ENCODE measurements at places on chromosomes 5 and 9.

GRCh38 chr9:211557-211956, 3.1 kb upstream of the DOCK8 start:
- no peak for DNase-seq

DNA sequence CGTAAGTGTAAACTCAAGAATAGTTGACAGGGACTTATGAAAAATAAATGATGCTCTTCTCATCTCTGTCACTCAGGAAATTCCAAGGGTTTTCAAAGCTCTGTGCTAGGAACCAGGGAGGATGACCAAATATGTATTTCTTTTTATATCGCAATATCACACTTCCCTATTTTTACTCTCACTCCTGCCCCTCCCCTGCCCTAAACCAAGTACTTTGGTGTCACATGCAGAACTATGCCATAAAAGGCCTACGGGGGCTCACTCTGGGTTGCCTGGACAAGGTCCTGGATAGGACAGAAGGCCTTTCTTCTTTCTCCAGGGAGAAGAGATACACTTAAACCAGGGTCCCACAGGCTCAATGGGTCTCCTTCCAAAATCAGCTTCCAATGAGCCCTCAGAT, 8.3 kb upstream of the RETREG1 start:
- no peak for DNase-seq

- peak; percentile 8 for DNase-seq
These were observed 35.8 kb downstream of the GSN start for GRCh38 chr9:121303456-121304451.

DNA sequence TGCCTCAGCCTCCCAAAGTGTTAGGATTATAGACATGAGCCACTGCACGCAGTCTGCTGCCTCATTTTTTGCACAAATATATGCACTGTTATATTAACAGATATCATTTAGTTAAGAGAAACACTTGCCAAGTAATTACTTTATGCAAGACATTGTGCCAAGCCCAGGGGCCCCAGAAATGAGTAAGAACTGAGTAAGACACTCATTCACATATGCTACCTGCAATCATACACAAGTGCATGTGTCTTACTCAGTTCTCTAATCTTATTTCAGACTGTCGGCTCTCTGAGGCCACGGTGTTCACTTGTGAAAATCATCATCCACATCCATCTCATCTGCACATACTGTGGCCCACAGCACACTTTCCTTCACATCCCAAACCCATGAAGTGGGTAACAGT, 16.0 kb downstream of the TRAF1 start:
- DNase-seq = no peak

DNA sequence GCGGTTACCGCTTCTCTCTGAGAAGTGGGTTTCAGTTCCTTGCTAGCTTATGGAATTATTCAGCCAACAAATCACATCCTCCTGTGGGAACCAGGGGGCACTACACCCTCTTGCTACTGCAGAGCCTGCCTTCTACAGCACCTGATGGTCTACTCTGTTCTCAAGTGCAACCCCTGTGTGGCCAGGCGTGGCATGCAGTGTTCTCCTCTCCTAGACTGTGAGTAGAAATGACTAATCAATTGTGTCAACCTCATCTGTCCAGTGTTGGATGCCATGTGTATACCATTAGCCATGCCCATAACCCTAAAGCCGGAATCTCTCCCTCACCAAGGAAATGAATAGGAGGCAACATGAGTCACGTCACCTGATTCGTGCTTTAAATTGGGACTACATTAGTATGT, 117.2 kb upstream of the LIFR start:
- no peak for DNase-seq

GRCh38 chr9:7778851-7779600, 20.6 kb downstream of the DMAC1 start:
- no peak for DNase-seq

GRCh38 chr5:132688536-132689339, 14.9 kb downstream of the IL4 start:
- DNase-seq = no peak

- DNase-seq = peak; percentile 26
These were observed 15.7 kb downstream of the NACC2 start for GRCh38 chr9:136079211-136079915.

GRCh38 chr9:1083325-1083913, 33.3 kb downstream of the DMRT2 start:
- peak; percentile 72 for DNase-seq

GRCh38 chr9:347667-348292, 133.1 kb downstream of the DOCK8 start:
- no peak for DNase-seq

DNA sequence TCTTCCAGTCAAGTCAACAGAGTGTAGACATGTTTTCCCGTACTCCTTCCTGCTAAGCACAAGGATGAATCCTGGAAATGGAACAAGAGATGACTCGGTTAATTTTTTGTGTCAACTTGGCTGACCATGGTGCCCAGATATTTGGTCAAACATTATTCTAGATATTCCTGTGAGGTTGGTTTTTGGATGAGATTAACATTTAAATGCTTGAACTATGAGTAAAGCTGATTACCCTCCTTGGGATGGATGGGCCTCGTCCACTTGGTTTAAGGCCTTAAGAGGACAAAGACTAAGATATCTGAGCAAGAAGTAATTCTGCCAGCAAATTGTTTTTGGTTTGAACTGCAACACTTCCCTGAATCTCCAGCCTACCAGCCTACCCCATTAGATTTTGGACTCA, 338.1 kb upstream of the MSX2 start:
- DNase-seq = no peak

DNA sequence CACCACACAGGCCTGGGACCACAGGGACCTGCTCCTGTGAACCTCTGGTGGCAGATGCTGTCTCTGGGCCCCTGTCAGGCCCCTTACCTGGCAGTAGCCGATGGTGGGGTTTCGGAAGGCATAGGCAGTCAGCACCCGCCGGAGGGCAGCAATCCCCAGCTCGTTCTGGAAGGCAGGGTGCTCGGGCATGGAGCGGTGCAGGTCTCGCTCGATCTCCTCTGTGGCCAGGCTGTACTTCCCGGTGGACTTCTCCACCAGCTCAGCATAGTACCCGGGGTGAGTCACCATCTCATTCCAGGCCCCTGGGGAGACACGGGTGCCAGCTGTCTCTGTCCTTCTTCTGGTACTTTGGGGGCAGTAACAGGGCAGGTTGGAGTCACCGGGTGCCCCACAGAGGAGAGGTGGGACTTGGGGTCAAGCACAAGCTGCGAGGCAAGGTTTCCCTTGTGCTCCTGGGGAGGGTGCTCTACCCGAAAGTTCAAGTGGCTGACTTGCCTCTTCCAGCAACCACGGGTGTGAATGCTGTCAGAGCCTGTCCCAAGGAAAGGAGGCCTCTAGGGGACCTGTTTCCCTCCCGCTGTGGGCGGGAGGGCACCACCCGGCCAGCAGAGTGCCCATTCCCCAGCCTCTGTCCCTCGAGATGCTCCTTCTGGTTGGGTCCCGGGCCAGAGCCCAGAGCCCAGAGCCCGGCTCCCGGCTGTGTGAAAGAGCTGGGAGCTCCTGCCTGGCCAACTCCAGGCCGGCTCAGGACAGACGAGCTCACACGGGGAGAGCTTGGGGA, 19.8 kb upstream of the MRNIP start:
- no peak for DNase-seq

DNA sequence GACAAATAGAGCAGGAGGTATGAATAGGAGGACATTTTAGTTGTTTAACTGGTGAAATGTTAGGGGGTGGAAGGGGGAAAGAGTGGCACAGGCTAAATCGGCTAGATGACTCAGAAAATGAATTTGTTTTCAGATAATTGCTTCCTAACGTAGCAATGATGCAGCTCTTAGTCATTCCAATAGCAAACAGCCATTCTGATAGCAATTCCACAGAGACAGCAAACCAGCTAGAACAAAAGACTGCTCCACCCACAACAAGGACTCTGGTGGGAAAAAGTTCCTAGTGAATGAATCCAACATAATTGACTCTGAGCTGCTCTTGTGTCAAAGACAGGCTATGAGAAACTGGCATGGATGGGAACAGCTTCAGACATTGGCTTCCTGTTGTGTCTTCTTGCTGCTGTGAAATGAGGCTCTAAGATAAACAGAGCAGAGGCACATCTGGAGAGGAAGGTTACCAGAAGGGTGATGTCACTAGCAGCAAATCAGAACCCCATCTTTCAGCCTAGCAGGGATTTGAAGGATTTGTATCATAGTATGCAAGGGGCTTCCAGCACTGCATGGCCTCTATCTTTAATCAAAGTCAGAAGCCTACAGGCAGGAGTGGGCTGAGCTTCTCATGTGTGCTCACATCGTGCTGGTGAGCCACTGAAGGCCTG, 28.1 kb upstream of the F2RL1 start:
- DNase-seq = peak; percentile 57

GRCh38 chr5:55036477-55036876, 12.4 kb downstream of the GZMK start:
- no peak for DNase-seq

DNA sequence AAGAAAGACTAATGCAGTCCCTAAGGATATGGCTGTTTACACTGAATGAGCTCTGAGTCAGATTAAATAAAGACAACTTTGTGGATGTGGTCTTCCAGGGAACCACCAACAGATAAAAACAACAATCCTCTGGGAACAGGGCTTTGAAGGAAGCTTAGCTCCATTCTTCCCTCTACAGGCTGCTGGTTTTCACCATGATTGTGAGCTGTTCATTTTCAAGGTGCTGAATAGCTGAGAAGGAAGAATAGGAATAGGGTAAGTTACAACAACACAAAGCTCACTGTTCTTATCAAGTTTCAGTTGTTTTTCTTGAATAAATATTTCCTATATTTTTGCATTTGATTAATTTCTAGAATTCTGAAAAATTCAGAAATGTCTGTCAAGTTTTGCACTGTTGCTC, 25.9 kb upstream of the PTAR1 start:
- DNase-seq = no peak

DNA sequence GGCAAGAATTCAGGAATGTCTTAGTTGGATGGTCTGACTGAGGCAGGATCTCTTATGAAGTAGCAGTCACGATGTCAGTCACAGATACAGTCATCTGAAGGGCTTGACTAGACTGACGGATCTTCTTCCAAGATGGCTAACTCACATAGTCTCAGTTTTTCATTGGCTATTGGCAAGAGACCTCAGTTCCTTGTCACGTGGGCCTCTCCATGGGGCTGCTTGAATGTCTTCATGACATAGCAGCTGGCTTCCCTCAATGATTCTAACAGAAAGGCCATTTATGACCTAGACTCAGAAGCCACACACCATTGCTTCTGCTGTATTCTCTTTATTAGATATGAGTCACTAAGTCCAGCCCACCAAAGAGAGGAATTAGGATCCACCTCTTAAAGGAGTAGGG, 4.7 kb downstream of the APC start:
- no peak for DNase-seq

DNA sequence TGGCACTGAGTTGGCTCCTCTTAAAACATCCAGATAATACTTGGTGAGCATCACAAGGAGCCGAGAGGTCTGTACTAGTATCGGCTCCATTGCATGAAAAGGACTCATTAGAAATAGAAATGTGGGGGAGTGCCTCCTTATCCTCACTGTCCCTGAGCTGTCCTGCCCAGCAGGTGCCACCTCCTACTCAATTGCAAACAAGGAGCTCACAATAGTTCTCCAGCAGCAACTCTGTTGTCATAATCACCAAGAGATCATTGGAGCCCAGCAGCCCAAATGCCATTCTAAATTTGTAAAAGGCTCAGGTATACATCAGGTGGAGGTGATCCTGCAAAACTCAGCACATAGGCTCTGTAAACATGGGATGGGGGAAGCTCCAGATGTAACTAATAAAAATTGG, 99.1 kb downstream of the PLK2 start:
- no peak for DNase-seq

GRCh38 chr5:99104538-99105132, 175.8 kb upstream of the CHD1 start:
- DNase-seq = no peak

GRCh38 chr9:98538203-98538602, 170.5 kb downstream of the GABBR2 start:
- no peak for DNase-seq

DNA sequence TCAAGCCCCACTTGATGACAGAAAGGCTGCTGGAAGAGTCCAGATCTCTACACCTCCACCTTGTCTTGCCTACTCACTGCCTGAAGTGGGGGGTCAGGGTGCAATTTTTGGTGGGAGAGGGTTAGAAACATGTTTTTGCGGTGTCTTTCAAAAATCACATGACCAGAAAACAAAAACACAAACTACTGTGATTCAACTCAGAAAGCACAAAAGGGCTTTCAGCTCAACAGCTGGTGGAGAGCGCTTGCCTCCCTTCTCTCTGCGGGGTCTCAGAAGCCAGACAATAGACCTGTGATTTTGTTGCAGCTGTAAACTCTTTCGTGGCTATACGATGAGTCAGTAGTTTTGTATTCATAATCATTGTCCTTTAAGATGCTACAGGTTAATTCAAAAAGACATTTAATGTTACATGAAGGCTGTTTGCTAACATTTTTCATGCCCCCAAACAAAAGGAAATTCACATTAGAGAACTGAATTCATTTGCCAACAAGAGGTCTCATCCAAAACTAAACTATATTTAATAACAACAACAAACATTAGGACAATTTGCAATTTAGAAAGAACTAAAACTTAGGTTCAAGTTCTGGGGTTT, 172.6 kb upstream of the RAI14 start:
- no peak for DNase-seq

GRCh38 chr5:64299805-64300204, 134.2 kb downstream of the RNF180 start:
- no peak for DNase-seq

DNA sequence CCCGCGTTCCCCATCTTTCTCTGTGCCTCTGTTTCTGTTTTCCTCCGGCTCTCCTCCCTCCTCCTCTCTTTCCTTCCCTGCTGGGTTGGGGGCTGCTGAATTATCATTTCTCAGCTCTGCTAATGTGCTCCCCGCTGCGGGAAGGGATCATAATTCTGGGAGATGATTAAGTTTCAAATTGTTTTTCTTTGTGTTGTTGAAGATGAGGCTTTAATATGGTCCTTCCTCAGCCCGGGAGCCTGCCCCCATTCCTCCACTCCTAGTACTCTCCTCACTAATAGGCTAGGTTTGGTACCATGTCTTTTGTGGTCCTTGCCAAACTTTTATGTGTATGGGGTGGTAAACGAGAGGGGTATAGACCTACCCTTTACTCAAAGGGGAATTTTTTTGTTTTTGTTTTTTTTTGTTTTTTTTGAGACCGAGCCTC, 5.7 kb upstream of the PCDH1 start:
- DNase-seq = no peak

GRCh38 chr5:19314840-19315239, 673.2 kb downstream of the CDH18 start:
- no peak for DNase-seq

DNA sequence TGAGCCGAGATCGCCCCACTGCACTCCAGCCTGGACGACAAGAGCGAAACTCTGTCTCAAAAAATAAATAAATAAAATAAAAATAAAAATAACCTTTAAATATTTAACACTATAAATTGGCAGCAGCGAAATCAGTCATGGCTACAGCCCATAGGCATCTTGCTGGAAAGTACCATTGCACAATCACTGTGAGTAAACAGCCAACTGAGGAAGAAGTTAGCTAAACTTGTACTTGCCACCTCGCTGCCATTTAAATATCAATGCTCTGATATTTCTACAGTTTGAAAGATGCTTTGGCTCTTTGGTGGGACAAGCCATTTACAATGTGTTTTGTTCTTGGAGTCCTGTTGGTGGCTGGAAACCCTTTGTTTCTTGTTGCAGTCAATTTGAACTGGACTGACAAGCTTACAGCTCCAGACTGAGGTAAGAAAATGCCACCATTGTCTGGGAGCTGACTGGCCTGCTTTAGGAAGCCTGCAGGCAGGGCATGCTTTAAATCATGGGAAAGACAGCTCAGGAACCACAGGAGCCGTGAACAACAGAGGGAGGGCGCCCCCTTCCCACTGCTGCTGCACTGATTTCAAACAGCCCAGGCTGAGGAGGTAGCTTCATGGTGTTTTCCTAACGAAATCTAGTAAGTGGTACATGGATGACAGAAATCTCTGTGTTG, 322.8 kb upstream of the RFX3 start:
- no peak for DNase-seq

All from right hindlimb (tissue), 1 donor.